Inflammatory macrophage treated with lipopolysaccharide for 1 hour (primary cell): ENCODE measurements at places on chromosomes 3 and 15.

GRCh38 chr3:123289391-123290106 lies 87.8 kb downstream of the SEC22A start:
- no peak for DNase-seq

DNA sequence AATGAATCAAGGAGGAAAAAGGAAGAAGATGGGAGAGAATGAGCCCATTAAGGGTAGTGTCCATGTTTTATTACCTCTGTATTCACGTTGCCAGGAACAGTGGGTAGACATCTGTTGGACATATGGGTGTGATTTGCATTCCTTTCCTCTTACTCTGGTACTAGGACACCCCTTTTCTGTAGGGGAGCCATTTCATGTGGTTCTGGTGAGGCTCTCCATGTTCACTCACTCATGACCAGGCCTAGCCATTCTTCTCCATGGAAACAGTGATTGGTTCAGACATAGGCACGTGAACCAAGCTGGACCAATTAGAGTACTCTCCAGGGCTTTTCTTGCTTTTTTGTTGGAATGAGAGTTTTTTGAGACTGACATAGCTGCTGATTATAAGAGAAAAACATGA lies 39.6 kb upstream of the PDCD6IP start:
- no peak for DNase-seq

DNA sequence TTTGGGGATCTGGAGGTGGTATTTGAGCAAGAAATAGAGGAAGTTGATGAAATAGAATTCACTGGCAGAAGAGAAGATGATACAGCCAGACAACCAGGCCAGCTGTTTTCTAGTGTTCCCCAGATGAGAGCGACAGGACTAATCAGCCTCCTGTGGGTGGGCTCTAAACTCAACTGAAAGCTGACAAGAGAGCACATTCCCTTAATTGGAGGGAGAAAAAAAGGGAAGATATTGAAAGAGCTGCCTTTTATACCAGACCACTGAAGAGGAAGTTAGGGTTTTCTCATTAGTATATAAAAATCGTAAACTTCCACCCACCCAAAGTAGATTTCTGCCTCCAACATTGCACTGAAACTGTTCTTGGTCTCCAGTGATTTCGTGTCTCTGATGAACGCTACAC lies 6.5 kb upstream of the TM4SF19 start:
- DNase-seq = peak; percentile 79

- DNase-seq = no peak
These were observed 235.5 kb downstream of the UBE2E2 start for GRCh38 chr3:23438657-23439056.

- DNase-seq = no peak
These were observed 27.1 kb downstream of the FILIP1L start for GRCh38 chr3:100087198-100087597.

DNA sequence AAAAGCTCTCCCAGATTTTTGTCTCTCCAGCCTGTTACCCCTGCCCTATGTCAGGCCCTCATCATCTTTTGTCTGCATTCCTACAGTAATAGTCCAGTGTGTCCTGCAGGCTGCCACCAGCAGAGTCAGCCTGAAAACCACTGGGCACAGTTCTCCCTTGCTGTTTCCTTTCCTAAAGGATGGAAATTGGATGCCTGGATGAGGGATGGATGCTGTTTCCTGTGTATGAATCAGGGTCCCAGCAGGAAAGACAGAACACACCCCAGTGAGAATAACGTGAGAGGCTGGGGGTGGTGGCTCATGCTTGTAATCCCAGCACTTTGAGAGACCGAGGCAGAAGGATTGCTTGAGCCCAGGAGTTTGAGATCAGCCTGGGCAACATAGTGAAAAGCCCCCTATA lies 3.3 kb upstream of the SNX33 start:
- no peak for DNase-seq

DNA sequence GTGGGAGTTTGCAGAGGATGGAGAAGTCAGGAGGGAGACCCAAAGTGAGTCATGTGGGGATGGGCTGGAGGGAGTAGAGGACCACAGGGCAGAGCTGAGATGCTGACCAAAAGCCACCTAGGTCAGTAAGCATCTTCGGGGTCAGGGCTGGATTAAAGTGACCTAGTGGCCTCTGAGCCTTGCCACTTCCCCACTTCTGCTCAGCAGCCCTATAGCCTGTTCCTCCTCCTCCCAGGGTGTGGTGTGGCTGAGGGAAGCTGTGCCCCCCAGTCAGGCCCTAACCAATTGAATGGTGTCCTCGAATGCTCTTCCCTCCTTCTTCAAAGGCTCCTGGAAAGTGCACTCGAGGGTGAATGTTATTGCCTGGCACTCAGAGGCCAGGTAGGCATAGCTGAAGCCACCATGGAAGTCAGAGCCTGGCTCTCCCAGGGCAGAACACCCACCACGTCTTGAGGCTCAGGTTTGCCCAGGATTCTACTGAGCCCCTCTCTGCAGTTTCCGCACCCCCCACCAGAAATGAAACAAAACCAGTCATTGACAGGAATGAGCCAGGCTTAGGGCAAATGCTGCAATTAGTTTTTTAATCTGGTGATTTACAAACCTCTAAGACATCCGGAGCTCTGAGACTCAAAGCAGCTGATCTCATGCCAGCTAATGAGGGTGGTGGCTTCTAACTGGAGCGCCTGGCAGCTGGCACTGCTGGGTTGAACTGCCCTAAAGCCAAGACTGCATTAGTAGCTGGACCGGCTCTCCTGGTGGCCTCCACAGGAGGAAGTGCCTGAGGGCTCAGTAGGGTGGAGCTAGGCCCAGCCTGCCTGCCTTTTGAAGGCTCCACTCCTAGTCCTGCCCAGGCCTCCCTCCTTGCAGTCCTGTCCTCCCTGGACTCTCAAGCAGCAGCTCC lies 26.0 kb upstream of the VIPR1 start:
- DNase-seq = peak; percentile 24

GRCh38 chr15:85795337-85796305 lies 896 bp upstream of the KLHL25 start:
- DNase-seq = no peak

DNA sequence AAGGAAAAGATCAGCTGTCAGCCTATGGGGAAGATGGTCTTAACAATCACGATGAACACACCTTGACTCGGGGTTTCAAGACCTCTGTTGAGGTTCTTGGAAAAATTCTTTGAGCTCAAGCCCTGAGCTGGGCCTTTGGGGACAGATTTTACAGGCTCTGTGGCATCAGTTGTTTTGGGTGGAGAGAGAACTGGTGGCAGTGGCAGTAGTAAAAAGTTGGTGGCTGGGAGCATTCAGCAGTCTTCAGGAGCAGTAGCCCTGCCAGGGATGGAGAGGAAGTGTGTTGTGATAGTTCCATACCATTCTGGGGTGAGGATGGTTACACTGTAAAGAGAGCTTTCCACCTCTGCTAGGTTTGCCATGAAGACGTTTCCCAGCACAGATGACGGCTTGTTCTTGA lies 4.9 kb upstream of the KY start:
- no peak for DNase-seq

DNA sequence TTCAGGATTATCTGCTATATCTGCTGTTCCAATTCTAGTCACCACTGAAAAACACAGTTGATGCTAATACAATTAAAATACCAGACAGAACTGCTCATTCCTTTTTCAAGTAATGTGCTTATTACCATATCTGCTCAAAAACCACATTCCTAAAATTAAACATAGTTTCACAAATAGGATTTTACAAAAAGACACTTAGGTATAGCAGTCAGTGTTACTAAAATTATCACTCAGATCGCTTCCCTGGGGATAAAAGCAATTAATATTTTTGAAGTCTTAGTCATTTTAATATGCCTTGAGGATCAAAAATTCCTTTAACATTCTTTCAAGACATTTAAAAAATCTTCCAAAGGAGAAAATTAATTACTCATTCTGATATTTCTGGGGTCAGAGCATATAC lies 71.5 kb downstream of the RAD18 start:
- no peak for DNase-seq

GRCh38 chr3:31917303-31918005 lies 63.6 kb downstream of the OSBPL10 start:
- DNase-seq = no peak

GRCh38 chr3:40240921-40241320 lies 68.6 kb upstream of the EIF1B start:
- no peak for DNase-seq

GRCh38 chr15:25737218-25737643 lies 125.9 kb downstream of the ATP10A start:
- DNase-seq = no peak

DNA sequence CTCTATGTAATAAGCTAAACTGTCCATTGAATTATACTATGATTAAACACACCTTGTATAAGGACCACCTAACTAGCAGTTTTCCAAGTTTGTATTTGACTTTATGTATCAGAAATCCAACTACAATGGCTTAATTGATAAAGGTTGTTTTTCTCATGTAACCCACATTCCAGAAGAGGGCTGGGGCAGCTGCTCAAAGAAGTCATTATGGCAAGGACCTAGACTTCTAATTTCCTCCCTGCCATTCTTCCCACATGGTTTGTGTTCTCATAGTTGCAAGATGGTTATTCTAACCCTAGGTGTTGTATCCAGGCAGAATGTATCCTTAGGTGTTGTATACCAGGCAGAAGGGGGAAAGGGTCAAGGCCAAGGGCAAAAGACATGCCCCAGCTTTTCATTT lies 35.7 kb downstream of the GPR176 start:
- DNase-seq = no peak

GRCh38 chr15:79682285-79682684 lies 214.5 kb downstream of the MTHFS start:
- DNase-seq = no peak

- DNase-seq = no peak
These were observed 67.9 kb upstream of the TNFSF10 start for GRCh38 chr3:172591125-172591605.

DNA sequence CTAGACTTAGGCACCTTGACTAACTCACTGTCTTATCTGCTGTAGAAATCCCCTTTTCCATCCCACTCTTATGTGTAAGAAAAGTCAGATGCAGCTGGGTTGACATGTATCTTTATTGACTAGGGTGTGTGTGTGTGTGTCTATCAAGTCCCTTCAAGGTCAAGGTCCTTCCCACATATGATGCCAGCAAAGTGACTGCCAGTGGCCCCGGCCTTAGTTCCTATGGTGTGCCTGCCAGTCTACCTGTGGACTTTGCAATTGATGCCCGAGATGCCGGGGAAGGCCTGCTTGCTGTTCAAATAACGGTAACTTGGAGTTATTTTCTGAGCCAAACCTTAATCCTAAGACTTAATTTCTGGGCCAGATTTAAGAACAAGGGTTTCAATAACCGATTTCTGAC lies 76.3 kb downstream of the DNASE1L3 start:
- DNase-seq = no peak

DNA sequence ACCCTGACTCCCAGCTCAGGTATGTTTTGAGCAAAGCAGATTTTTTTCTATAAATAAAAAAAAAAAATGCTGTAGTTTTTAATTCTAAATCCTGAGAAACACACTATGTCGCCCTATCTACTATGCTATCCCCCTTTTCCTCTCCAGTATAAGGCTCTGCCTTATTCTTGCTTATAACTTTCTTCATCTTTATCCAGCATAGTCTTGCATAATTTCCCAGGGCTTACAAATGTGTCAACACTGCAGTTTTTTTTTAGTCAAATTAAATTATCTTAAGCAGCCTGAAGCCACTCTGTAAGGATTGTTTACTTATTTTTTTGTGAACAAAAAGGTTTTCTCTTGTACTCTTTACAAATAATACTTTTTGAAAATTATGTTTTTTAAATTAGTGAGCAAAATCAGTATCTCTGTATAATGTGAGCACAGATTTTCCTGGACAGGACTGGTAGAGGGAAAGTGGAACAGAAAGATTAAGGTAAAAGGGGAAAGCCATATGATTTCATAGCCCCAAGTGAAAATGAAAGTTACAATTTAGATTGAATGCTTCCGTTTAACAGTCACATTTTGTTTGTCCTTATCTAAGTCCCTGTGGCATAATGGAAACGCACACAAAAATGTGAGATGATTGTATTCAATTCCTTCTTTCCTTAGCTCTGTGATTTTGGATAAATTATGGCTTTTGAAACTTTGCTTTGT lies 5.6 kb upstream of the PYDC2 start:
- no peak for DNase-seq

DNA sequence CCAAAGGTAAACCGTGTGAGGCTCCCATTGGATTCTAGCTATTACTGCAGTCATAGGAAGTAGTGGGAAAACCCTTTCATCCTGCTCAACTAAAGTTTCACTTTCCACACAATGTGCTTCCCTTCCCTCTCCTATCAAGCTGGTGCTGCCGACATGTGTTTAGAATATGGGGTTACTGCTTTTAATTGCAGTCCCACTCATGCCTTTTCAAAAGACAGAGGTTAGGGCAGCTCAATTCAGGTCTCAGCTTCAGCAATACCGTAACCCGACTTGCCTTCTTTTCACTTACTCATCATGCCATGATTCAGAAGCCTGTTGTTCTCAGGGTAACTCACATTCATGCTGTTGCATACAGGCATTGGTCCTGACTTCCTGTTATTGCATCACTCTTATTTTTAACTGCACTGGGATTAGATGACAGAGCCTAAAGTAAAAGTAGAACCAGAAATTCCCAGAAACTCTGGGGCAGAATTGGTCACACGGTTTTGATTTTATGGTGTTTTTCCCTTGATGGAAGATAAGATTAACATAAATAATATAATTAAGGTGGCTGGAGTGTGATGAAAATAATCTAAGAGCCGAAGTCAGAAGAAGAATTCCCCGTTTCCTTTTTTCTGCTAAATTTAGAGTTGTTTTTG lies 45.7 kb downstream of the C2CD4B start:
- peak; percentile 88 for DNase-seq

DNA sequence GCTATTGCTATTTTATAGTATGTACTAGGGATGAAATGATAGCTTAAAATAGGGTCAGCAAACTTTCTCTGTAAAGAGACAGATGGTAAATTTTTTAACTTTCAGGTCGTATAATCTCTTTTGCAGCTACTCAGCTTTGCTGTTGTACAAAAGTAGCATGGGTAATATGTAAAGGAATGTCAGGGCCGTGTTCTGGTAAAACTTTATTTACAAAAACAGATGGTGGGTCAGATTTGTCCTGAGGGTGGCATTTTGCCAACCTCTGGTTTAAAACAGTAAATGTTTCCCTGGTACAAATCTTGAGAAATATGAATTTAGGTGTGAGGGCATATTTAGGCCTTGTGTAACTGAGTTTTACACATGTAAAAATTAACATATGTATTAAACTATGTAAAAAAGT lies 18.6 kb downstream of the NMD3 start:
- DNase-seq = no peak

DNA sequence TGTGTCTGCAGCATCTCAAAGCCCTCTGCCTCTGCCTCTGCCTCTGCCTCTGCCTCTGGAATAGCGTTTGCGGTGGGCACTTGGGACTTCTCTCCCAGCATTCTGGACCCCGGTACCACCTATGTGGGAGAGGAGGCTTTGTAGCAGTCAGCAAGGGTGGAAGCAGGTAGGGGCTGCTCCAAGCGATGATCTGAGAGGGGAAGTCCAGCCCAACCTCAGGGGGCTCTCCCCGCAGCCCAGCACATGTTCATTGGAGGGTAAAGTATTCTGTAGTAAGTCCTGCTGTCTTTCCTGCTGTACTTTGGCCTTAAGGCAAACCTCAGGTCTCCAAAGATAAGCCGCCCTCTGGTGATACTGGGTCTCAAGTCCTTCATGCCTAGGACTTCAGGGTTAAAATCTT lies 68.6 kb downstream of the FAM174B start:
- no peak for DNase-seq

GRCh38 chr3:21216598-21216997 lies 534.4 kb downstream of the ZNF385D start:
- no peak for DNase-seq

- DNase-seq = no peak
These were observed 4.6 kb upstream of the PRICKLE2 start for GRCh38 chr3:64229903-64230302.
